HepG2 (cell line): ENCODE measurements at places on chromosomes 2 and 18. TPM values are rescaled to one million over a fixed set of nuclear protein-coding genes. Genes with fewer than 3 reads are reported as not detected.

Gene PPP4R3B
- total RNA-seq = 53.0 and 86.9 TPM in 2 replicates

Gene ABCG8
- total RNA-seq = 6.8 and 8.8 TPM in 2 replicates

Gene GPR45
- not detected in 2 replicates for total RNA-seq

Gene IL1R1
- total RNA-seq = 38.0 and 48.3 TPM in 2 replicates
